IPS-NIHi11 (cell line): ENCODE measurements at places on chromosomes 6 and 20.
A peak's percentile ranks its signal among the peaks of the same experiment; 100 is the strongest.

DNA sequence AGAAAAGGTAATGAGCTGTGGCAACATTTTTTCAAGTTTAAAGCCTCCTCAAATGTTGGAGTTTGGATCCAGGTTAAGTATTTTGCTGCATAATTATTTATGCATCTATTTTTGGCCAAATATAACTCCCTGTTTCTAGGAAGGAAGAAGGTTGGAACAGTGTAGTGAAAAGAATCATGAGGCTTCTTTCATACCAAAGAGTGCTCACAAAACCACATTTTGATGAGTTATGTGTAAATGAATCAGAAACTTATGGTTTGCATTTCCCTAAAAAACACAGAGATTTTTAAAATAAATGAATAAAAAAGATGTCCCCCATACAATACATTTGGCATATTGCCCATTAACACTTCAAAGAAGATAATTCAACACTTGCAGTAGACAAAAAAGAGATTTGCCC lies 246.9 kb upstream of the PRDM1 start:
- DNase-seq: no peak

DNA sequence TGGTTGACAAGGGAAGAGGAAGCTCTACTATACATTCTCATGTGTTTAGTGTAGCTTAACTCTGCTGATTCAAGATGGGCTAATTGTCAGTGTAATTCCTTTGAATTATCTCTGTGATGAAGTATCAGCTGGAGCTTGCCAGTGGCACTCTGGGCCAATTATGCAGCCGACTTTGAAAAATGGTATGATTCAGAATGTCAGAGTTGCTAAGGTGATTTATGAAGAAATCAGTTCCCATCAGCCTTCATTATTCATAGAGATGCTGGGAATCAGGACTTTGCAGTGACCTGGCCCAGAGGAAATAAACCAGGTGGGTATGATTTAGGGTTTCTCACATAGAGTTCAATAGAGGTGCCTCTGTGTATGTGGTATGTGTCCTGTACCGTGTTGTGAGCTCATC lies 33.4 kb downstream of the KCNS1 start:
- no peak for DNase-seq

DNA sequence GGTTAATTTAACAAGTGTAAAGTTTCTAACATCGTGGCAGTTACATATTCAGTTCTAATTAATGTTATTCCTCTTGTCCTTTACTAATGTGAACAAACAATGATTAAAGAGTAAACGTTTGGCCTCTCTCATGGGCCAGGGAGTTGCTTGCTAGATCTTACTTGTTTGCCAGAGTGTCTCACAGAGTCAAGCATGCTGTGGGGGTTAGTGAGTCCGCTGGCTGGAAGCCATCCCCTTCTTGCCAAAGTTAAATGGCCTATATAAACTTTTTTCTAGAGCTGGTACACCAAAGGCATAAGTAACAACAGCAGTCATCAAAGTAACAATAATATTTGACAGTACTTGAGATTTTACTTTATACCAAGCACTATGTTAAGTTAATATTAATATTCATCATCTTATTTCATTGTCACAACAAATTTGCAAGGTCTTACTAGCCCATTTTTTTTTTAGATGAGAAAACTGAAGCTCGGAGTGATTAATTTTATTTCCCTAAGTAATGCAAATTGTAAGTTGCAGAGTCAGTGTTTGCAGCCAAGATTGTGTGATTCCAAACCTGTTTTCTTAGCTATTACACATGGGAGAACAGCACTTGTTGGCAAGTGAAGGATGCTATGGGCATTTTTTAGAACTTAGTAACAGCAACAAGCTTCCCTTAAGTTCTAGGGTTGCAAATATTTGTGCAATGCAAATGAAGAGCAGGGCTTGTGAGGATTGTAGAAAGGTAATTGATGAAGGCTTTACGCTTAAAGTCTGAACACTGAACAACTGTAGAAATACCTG lies 224.5 kb downstream of the RFPL4B start:
- DNase-seq: no peak

DNA sequence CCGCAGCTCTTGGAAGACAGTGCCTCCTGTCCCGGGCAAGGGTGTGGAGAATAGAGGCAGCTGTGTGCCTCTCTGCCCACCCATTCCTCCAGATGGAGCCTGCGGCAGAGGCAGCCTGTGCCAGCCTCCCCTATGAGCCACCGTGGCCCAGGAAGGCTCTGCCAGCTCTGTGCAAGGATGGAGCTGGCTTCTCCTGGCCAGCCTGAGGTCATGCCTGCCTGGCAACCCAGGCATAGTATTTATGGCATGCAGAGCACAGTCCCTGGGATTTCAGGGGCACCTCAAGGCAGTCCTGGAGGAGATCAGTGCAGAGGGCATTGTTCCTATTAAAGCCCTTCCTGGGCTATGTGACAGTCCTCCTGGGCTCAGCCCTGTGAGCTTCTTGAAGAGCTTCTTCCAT lies 1.5 kb downstream of the EPB41L1 start:
- DNase-seq: no peak

GRCh38 chr6:149026530-149026942 lies 279.7 kb downstream of the UST start:
- DNase-seq: peak; percentile 53

- no peak for DNase-seq
Measured at GRCh38 chr6:131770776-131771175, 37.0 kb upstream of the ENPP1 start.

DNA sequence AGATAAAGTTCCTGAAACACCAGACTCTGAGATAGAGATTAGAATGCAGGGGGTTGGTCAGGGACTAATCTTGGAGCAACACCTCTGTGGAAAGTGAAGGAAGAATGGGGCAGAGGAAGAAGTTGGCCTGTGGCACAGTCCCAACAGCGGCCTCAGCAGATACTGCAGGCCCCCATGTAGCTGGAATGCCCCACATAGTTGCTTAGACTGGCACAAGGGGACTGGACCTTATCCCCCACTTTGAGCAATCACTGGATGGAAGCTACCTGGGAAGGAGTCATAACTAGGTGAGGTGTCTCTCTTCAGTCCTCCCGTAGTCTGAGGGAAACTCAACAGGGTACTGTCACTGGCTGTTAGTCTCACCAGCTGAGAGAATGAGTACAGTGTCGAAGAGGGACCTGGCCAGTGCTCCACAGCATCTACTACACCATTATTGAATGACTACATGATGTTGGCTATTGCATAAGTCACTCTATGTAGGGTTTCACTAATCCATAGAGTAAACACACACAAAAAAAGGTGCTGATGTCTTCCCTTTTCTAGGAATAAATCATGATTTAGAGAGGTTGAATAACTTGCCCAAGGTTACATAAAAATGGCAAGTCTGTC lies 47.5 kb downstream of the ADGRG6 start:
- no peak for DNase-seq

DNA sequence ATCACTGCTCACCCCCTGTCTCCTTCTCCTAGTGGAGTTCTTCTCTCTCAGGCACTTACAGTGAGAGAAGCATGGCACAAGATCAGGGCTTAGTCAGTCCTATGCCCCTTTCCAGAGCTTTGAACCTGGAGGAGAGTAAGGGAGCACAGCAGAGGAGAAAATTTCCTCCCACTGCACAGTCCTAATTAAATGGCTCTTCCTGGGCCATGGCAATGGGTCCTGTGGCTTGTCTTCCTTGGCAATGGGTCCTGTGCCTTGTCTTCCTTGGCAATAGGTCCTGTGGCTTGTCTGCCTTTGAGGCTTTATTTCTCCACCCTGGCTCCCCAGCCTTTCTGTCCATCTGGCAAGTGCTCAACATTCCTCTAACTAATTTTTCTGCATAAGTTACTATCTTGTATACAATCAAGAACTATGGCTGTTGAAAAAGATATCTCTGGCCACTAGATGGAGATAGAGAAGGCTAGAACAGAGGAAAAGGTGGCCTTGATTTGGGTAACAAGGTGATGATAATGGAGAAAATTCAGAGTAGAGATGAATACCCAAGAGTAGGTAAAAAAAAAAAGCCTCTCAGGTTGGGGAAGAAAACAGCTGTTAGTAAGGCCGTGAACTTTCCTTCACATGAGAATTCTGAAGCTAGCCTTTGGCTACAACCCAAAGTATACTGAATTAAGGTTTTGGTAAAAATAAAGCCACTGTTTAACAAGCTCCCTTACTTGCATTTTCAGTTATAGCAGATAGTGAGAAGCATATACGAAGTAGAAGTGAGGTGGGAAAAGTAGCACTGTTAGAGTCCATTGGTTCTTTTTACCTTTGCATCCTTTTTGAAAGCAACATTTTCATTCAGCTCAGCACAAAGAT lies 504.9 kb downstream of the DOK5 start:
- DNase-seq: no peak

- DNase-seq: no peak
Measured at GRCh38 chr6:80504882-80505281, 398.4 kb downstream of the BCKDHB start.

DNA sequence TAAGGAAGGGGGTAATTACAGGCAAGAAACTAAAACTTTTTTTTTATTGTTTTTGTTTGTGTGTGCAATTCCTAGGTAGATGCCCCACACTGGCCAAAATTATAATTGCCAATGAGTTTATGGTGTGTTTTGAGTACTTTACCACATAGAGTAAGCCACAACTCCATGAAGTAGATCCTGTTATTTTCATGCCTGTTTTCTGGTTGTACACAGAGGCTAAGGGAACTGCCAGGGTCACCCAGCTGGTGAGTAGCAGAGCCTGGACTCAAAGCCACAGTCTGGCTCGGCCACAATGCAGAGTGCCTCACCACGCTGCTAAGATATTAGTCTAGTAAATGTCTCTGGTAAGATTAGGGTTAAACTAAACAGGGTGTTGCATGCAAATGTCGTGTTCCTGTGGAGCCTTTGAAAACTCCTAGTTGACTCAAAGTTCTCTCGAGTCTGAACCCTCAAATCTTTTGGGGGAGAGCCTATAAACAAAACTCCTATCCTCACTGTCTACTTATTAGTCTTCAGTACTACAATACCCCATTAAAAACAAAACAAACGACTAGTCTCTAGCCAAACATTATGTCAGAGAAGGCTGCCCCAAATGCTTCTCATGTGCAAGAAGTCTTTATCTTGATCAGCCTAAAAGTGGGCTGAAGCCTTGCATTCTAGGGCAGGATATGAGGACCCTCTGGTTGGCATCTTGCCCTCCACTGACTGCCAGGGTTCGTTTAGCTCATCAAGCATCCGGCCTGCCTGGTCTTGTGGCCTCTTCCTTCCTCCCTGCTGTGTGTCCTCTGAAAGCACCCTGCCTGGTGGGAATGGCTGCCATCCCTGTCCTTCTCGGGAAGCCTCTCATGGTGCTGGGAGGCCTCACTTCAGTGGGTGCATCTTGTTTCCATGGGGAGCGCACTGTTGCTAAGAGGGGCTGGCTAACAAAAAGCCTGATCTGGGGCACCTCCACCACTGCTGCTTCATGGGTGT lies 4.2 kb downstream of the DUSP22 start:
- DNase-seq: no peak

DNA sequence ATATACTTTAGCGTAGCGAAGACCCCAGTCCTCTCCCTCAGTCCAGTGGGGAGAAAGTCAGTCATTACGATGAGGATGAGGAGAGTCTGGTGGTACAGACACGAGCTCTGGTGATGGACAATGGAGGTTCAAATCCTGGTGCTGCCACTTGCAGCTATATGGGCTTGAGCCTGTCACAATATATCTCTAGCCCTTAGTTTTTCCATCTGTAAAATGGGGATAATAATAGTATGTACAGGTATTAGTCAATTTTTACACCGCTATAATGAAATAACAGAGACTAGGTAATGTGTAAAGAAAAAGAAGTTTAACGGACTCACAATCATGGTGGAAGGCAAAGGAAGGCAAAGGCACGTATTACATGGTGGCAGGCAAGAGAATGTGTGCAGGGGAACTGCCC lies 237.9 kb downstream of the BCAS1 start:
- no peak for DNase-seq
